ENCODE measurements at places on chromosomes 5 and 9.

DNA sequence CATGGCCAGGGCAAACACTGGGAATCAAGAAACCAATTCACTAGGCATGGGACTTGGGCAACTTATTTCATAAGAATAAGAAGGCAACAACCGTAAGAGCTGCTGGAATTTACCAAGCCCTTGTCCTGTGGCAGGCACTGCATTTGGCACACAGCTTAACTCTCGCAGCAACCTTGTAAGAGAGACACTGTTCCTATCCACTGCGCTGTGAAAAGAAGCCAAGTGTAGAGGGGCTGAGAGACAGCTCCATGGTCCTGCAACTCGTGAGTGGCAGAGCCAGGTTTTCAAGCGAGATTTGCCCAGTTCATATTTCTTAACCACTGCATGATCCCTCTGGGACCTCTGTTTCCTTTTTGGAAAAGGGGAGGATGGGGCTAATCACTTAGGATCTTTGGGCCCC is 129.3 kb upstream of the STC2 start:
- no peak for DNase-seq

DNA sequence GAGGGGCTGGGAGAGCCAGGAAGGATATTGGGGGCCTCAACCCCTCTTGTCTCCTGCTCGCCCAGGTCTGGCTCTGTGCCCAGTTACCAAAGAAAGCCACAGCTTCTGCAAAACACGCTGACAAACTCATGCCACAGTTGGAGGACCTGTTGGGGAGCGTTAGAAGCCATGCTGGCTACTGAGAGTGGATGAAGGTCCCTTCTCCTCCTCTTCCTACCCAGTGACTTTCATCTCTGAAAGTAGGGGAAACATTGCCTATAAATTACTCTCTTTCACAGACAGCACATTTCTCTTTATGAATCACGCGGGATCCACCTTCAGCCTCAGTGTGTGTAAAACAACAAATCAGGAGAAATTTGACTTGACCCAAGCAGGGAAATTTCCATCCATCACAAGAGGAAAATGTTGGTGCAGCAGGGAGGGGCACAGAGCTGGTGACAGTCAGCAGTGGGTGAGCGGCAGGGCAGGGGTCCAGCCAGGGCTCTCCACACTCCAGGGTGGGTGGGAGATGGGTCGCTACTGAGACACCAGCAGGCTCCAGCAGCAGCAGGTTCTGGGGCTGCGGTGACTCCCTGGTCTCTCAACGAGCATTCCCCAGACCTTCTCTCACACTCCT is 181.9 kb downstream of the FGF18 start:
- DNase-seq: no peak

GRCh38 chr9:129871046-129871445 is 35.8 kb downstream of the USP20 start:
- DNase-seq: no peak

DNA sequence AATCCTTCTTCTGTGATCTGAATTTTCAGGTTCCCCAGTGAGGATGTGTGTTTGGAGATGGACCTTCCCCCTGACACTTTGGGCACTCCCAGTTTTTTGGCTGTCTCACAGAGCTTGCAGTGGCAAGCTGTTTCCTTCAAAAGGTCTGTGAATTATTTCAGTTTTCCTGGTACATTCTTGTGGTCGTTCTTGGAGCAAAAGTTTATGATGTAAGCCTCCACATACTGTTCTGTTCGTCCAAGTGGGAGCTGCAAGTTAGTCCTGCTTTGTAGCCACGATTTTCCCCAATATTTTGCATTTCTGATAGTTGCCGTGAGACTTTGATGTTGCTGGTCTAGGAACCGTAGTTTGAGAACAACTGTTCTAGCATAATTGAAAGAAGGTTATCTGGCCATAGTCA is 88.3 kb downstream of the MTAP start:
- no peak for DNase-seq

GRCh38 chr5:33146881-33147280 is 293.9 kb upstream of the TARS1 start:
- no peak for DNase-seq

DNA sequence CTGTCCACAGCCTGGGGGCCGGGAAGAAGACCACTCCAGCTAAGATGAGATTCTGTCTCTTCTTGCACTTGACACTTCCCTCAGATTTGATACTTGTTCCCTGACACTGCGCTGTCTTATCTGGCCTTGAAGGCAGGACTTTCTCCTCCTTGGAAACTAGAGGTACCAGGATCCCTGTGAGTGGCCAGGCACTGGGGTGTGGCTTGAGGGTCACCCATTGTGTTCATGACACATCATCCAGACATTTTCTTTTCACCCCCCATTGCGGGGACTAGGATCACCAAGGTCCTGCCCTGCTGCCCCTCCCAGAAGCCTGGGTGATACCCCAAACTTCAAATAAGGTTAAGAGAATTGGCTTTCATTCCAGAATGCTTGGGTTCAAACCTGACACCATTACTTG is 103.3 kb downstream of the NDFIP1 start:
- DNase-seq: no peak
